ENCODE measurements at places on chromosomes 11 and 22.

DNA sequence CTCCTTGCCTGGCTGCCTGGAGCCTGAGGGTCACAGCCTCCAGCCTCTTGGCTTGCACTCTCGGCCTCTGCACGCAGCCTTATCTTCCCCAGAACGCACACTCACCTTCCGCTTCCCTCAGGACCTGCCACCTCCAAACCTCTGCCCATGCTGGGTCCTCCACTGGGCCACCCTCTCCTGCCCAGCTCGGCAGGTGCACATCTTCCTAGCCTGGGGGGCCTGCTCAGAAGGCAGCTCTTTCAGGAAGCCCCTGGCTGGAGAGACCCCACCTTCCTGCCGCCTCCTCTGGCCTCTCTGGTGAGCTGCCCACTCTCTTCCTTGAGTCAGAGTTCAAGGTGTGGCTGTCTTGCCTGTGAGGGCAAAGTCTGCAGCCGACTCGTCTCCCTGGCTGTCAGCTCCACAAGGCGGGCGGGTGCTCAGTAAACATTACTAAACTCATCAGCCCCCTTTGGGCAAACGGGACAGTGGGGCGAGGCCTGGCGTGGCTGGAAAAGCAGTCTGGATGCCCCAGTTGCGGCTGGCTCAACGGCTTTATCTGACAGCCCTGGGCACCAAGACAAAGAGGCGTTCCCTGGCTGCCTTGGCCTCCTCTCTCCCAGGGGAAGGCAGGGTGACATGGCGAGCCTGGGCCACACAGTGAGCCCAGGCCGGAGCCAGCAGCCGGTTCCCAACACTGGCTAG, 1.7 kb upstream of the LINC01488 start:
- DNase-seq = no peak

DNA sequence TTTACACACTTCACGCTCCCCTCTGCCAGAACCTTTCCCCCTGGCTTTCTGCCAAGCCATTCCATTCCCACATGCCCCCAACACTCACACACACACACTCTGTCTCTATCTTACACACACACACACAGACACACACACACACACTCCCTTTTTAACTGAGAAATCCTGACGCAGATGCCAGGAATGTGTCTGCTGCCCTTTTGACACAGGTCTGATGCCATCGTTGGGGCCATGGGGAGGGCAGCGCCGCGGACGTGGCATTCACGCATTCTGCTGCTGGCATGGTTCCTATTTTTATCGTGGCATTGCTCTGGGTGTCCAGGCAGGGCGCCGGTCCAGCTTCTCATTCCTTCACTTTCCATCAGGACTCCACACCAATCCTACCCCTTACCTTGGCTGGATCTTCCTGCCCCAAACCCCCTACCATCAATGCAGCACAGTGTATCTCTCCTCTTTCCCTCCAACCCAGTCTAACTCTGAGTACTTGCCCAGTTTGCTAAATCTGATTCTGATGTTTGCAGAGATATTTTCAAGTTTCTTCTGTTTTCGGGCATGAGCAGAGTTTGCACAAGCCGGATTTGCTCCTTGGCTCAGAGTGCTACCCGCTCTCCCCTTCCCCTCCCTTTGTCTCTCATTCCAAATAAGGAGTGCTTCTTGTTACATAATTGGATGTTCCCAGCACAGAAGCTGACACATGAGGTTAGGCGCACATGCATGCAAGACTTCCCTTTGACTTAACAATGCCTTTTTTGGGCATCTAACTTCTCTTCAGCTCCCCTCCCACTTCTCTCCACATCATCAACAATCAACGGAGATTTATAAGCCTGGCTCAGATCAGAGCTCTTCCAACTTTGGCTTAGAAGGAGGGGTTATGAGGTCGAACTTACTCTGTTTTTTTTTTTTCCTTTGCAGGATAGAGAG, 18.8 kb downstream of the SNX19 start:
- DNase-seq = peak; percentile 91

DNA sequence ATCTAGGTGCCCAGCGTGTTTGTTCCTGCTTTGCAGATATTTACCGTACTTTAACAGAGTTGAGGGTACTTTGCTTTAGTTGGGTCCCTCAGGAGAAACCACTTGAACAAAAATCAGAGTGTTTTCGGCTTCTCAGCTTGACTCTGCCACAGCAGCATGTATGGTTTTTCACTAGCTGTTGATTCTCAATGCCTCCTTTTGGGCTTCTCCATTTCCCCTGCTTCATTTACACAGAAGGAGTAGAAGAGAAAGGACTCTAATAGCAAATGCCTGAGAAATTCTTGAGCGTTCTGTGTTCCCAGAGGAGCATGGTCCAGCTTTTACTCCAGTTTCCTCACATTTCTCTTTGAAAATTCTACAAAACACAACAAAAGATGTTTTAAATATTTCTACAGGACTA, 252.1 kb upstream of the CCDC179 start:
- no peak for DNase-seq

DNA sequence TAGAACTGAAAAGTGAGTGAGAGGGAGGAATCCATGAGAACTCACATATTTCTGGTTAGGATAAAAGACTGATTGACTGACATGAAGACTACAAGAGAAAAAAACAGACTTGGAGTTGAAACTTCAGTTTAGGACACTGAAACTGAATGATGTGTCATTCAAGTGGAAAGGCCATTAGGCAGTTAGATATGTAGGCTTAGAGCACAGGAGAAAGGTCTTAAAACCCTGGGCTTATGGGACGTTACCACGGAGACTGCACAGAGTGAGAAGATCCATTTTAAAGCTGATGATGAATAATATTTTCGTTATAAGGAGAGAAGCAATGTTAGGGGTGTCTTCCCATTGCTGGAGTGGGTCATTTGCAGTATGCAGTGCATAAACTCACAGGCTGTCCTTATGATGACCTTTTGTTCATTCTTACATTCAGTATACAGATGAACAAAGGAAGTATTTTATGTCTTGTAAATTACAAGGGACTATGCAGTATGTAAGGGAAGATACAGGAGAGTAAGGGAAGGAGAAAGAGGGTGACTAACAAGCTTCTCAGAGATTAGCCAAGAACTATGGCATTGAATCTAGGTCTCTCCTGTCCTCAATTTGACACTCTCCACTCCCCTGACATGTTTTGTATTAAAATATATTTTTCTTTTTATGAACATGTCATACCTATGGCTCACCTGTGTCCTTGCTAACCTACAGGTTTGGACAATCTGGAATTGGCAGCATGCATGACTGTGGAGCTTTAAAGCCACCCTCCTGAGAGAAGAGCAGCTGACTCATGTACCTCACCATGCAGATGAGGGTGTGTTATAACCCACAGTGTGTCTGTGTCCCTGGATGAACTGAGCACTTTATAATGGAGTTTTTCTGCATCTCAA, 63.7 kb downstream of the MAML2 start:
- no peak for DNase-seq

DNA sequence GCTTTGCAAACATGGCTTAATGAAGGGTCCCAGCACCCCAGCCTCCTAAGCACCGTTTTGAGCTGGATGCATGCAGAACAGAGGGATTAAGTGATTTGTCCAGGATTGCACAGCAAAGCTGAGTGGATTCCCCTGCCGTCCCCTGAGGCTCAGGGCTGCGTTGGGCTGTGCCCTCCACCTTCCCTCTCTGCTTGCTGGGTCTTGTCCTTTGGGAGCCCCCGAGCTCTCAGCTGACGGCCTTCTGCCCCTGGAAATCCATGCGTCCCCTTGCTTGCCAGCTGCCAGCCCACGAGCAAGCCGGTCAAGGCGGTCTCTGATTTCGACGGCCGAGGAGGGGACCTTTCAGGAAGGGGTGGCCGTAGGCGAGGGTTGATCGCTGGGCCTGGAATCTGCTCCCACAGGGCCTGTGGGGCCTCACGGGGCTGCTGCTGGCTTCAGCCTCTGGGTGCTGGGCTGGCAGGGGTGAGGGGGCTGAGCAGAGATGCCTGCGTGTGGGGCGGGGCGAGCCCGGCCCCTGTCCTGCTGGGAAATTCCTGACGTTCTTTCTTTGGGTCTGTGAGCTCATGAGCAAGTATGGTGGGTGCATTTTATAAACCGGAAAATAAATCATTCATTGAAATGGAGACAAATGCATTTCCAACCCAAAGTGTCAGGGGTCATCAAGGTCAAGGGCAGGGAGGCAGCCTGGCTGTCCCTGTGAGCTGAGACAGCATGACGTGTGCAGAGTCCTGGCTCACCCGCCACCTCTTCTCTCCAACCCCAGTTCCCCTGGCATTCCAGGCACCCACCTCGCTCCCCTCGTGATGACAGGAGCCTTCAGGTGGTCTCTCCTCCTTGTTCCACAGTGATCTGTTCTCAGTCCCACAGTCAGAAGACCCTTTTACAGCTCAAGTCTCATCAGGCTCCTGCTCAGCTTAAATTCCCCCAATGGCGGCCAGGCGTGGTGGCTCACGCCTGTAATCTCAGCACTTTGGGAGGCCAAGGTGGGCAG, 28.1 kb downstream of the FGF4 start:
- no peak for DNase-seq

DNA sequence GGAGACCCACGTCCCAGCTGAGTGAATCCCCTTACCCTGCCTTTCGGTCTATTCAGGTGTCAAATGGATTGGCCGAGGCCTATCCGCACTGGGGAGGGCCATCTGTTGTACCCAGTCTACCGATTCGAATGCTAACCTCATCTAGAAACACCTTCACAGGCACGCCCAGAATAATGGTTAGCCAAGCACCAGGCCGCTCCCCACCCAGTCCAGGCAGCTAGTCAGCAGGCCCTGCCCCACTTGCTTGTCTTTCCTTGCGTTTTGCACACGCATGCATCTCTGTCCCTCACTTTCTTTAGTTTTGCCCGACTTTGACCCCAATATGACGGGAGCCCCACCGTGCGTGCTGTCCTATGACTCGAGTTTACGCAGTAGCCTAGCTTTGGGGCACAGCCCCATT, 31.7 kb downstream of the PARVB start:
- no peak for DNase-seq

GRCh38 chr11:78331711-78332110, 85.9 kb downstream of the GAB2 start:
- DNase-seq = no peak

GRCh38 chr11:40273192-40273732, 1186.2 kb downstream of the LRRC4C start:
- no peak for DNase-seq

DNA sequence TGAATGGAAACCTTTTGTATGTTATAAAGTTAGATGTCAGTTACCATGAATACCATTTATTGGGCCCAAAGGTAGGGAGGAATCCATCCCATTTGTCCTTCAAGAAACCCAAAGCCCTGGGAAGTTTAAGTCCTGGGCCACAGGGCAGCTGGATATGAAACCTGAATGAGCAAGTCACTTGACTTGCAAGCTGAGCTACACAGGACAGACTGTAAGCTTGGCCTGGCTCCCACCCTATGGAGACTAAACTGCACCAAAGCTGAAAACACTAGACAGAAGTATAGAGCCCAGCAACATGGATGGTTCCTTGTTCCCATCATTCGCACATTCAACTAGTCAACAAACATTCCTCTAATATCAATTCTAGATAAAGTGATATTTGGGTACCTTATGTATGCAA, 71.3 kb downstream of the KCNC1 start:
- DNase-seq = no peak

DNA sequence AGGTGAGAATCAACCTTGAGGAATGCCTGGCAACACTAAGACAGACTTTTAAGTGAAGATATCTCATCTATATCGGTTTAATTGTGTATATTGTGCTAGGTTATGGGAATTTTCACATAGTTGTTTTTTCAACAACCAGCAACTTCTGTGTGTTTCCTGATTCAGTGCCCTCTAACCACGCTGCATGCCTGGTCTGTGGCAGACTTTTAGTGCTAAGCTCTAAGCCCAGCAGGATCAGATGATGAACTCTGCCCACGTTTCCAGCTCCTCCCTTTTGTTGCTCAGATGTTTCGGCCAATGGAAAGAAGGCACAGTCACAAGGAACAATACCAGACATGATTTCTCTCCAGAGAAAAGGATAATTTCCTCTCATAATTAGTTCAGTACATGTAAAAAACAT, 1.4 kb upstream of the VWA5A start:
- DNase-seq = no peak

- no peak for DNase-seq
These were observed 170.3 kb upstream of the NARS2 start for GRCh38 chr11:78744949-78745348.

DNA sequence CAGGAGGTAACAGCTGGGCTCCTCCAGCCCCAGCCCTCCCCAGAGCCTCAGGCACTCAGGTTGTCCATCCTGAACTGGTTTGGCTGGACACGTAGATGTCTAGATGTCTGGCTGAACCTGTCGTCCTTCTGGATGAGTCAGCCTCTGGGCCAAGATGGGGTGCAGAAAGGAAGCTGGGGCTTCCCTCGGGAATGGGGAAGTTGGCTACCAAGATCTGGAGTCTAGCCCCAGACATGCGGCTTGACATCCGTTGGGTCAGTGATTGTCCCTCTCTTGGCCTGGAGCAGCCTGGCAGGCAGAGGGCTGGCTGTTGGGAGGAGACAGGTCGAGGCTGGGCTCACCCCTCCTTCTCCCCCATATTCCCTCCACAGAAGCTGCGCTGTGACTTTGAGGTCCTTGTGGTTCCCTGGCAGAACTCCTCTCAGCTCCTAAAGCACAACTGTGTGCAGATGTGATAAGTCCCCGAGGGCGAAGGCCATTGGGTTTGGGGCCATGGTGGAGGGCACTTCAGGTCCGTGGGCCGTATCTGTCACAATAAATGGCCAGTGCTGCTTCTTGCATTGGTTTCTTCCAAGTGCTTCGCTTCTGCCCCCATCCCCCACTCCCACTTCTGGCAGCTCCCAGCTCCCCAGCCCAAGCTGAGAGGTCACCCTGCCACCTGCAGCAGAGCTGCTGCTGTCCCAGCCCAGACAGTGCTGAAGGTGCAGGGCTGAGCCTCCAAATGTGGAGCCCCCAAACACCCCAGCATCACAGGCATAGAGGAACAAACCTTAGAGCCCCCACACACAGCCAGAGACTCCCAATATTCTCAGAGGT, 1.3 kb downstream of the CST6 start:
- no peak for DNase-seq

DNA sequence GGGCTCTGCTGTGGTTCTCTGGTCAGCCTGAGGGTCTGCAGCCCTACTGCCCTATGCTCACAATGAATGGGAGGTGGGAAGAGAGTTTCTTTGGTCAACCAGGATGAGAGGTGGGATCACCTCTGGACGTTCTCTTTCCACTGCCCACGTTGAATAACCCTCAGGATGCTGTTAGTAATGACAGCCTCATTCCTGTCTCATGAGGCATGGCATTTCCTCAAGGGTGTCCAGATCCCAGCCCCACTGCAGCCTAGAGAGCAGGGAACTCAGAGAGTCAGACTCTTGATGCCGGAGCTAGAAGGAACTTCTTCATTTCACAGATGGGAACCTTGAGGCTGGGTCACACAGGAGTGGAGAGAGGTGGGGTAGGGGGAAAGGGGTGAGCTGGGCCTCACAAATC, 196.0 kb downstream of the CEP164 start:
- peak; percentile 16 for DNase-seq

DNA sequence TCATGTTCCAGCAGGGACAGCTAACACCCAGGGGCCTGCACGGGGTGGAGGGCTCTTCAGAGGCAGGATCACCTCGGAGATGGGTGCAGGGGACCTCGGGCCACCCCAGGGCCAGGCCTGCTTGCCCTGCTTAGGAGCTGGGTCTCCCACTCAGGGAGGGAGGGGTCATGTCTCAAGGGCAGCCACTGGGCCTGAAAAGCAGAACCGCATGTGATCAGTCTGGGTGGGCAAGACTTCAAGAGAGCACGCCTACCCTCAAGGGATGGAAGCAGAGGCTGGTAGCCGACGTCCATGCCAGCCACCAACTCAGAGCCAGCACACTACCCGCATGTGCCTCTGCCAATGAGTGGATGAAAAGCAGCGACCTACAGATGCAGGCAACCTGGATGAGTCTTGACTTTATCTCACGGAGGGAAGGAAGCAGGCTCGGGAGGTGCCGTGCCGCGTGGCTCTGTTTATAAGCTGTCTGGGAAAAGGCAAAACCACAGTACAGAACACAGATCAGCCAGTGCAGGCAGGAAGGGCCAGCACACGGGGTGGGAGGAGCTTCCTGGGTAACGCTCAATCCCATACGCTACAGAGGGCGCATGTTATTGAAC, 16.0 kb downstream of the TBX1 start:
- no peak for DNase-seq

Data from GM04503 (cell line).